H1 (cell line): ENCODE measurements at places on chromosomes 7 and 10. TPM values are rescaled to one million over a fixed set of nuclear protein-coding genes. Genes with fewer than 3 reads are reported as not detected.
A peak's percentile ranks its signal among the peaks of the same experiment; 100 is the strongest.

Gene TMEM236
- total RNA-seq = 0.07 and 0.11 TPM in 2 replicates

Gene PIK3CG
- not detected in 2 replicates for total RNA-seq

Gene GPR26
- total RNA-seq = 0.09 and 0.10 TPM in 2 replicates

Gene LRRD1
- total RNA-seq = not detected in 2 replicates

DNA sequence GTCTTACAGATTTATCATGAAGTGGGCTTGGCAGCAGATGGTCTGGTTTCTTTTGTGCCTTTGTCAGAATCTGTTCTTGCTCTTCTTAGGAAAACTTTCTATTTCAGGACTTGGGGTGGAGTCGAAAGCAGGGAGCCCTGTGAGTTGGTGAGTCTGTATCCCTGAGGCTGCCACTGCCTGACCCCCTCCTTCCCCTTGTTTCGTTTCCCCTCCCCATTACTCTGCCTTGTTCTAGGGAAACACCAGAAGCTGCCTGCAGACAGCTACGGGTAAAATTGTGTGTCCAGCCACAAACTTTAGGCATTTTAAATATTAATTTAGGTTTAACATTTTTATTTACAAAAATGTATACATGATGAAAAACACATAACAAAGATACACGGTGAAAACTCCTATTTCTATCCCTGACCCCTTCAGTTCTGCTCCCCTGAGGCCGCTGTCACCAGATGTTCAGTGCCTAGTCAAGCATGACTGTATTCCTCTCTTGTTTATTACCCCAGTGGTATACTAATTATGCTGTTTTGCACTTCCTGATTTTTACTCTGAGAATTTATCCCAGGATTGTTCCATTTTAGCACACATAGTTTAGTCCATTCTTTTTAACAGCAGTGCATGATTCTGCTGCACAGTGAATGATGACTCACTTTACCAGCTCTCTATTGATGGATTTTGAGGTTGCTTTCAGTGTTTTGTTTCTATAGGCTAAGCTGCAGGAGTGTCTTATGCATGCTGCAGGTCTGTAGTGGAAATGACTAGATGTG is 9.1 kb downstream of the TSPAN14 start:
- peaks cover 53% of the 10 kb centered on the region for H3K4me1 ChIP-seq
- H3K4me3 ChIP-seq = no peak overlapping the region
- no peak overlapping the region for H3K27ac ChIP-seq
- H3K27me3 ChIP-seq = no peaks in the 10 kb centered on the region

- H3K27me3 ChIP-seq = no peaks in the 10 kb centered on the region
- no peak for DNase-seq
- H3K4me1 ChIP-seq = peaks cover 15% of the 10 kb centered on the region
- no peak overlapping the region for H3K4me3 ChIP-seq
- peaks cover 4% of the 10 kb centered on the region; the same call in 1 of the 2 replicates for H3K36me3 ChIP-seq
- H3K27ac ChIP-seq = peak overlapping the region; percentile 30; the same call in 1 of the 2 replicates
Observed at GRCh38 chr7:43658718-43659548, 70.4 kb downstream of the COA1 start.

- no peak overlapping the region for H3K27ac ChIP-seq
- no peak overlapping the region for H3K4me3 ChIP-seq
- DNase-seq = no peak
- H3K27me3 ChIP-seq = no peaks in the 10 kb centered on the region; the same call in 1 of the 2 replicates
Observed at GRCh38 chr7:149846021-149846420, 7.8 kb downstream of the ZNF862 start.

DNA sequence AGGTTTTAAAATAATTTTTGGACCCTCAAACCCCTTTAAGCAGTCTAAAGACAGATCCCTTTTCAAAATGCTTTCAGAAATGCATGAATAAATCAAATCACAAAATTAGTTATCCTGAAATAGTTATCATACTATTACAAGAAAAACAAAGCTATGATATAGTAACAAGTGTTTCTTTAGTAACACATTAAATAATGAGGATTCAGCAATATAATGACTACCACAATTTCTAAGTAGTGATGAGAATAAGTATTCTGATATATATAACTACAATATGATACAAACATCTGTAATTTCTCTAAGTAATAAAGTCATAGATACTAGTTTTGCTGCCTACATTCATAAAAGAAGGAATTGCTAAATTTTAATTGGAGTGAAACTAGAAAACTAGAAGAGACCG is 53.0 kb upstream of the TMEM168 start:
- DNase-seq = no peak
- no peaks in the 10 kb centered on the region for H3K36me3 ChIP-seq

DNA sequence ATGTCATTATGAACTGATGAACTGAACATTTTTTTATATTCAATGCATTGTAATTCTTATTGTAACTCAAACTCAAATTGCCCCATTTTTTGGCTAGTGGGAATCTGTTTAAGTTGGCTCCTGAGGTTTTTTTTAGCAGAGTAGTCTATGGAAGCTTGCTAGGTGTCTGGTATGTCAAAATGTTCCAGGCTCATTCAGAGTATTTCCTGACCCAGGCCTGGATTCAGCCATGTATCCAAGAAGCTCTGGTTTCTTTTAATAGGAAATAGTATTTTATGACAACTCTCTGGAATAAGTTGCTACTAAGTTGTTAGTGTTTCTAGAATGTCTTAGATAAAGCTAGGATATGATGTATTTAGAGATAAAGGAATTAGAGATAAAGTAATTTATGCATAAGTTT is 288.0 kb downstream of the ARL4A start:
- H3K36me3 ChIP-seq = no peaks in the 10 kb centered on the region
- no peaks in the 10 kb centered on the region for H3K27me3 ChIP-seq
- H3K4me3 ChIP-seq = no peak overlapping the region
- H3K4me1 ChIP-seq = no peaks in the 10 kb centered on the region

- no peak overlapping the region for H3K4me3 ChIP-seq
- H3K27ac ChIP-seq = no peak overlapping the region
- no peaks in the 10 kb centered on the region for H3K27me3 ChIP-seq
- H3K4me1 ChIP-seq = peaks cover 30% of the 10 kb centered on the region
Observed at GRCh38 chr10:11150879-11151415, 133.3 kb downstream of the CELF2 start.

DNA sequence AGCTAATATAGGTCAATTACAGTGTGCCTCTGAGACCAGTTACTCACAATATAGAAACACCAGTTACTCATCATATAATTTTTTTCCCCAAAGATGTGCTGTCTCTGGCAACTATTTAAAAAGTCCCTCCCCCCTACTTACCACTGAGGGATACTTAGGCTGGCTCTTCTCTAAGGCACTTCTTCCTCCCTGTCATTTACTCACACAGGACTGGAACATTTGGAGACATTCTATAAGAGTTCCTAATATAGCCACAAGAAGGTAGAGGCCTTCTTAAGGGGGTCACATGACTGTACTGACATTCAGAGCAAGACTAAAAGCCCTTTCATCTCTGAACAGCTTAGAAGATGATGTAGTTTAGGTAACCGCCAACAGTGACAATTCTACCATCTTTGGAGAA is 44.4 kb upstream of the SLIT1 start:
- no peaks in the 10 kb centered on the region for H3K4me1 ChIP-seq
- H3K27ac ChIP-seq = no peak overlapping the region
- peaks cover 15% of the 10 kb centered on the region; the same call in 1 of the 2 replicates for H3K36me3 ChIP-seq
- DNase-seq = no peak
- H3K27me3 ChIP-seq = no peaks in the 10 kb centered on the region

DNA sequence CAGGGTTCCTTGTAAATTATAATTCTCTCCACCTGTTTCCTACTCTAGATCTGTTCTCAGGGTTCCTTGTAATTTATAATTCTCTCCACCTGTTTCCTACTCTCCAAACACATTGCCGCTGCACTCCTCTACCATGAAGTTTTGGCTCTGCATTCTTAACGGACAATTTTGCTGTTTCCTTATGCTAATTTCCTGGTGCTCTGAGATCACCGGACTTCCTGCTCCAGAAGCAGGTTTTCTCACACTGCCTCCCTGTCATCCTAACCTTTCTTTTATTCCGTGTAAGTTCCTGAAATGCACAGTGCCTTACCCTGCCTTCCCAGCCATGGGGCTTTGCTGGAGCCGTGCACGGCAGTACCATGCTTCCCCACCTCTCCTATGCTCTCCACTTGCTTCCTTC is 256.8 kb downstream of the PLXNA4 start:
- no peak overlapping the region for H3K4me3 ChIP-seq
- no peaks in the 10 kb centered on the region for H3K27me3 ChIP-seq
- H3K4me1 ChIP-seq = no peaks in the 10 kb centered on the region
- H3K36me3 ChIP-seq = no peaks in the 10 kb centered on the region
- H3K27ac ChIP-seq = no peak overlapping the region
- no peak for DNase-seq

DNA sequence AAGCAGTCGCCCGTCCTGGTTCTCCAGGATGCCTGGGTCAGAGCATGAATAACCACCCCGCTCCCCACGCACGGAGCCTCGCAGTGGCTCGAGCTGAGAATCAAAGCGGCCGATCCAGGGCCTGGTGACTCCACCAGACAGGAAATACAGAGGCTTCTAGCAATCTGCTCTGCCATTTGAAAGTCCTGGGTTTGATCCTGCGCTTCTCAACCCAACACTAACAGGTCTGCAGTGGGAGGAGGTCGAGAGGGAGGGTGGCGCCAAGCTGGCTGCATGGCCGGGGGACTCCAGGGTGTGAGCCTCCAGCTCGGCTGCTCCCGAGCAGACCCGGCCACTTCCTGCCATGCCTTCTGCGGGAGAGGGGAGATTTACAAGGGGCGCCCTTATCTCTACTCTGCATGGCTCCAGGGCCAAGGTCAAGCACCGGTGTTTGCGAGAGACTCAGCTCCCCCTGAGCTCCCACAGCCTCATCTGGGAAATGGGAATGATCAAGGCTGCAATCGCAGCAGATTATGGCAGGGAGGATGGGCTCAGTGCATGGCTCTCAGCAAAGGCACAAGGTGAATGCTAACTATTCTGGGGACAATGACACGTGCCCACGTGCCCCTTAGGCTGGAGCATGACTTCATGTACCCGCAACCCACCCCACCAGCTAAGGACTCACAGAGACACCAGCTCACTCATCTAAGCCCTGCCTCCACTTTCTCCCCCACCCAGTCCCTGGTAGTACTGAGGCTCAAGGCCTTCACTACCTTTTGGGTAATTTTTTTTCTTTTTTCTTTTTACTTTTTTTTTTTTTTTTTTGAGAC is 73.9 kb upstream of the TNRC18 start:
- peaks cover 4% of the 10 kb centered on the region; the same call in 1 of the 2 replicates for H3K4me1 ChIP-seq
- peaks cover 14% of the 10 kb centered on the region for H3K36me3 ChIP-seq
- no peaks in the 10 kb centered on the region for H3K27me3 ChIP-seq
- H3K27ac ChIP-seq = no peak overlapping the region
- no peak for DNase-seq

DNA sequence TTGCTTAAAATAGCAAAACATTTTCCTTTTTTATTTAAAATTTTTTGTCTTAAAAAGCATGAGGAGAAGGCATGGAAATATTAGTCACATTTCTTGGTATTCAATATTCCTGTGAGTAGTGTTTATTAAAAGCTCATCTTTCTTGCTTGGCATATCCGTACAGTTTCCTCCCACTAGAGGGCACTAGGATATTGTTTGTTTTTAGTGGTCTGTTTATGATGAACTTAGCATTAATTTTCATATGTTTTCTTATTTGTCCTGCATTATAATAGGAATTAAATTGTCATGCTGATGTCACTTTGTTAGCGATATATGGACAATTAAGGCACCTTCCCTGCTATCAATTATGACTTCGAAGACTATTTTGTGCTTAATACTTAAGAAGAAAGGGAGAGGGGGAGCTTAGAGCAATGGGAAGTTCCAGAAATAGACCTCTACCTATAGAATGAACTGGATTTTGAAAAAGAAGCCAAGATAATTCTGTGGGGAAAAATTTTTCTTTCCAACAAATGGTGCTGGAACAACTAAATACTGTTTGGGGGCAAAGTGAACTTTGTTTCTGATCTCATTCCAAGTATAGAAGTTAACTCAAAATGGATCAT is 91.0 kb upstream of the STRIP2 start:
- H3K4me1 ChIP-seq = peaks cover 12% of the 10 kb centered on the region; the same call in 1 of the 2 replicates
- H3K27ac ChIP-seq = no peak overlapping the region
- DNase-seq = no peak
- no peaks in the 10 kb centered on the region for H3K27me3 ChIP-seq

GRCh38 chr10:67549390-67549789 is 146.6 kb downstream of the CTNNA3 start:
- no peaks in the 10 kb centered on the region for H3K27me3 ChIP-seq
- H3K4me1 ChIP-seq = no peaks in the 10 kb centered on the region
- no peak for DNase-seq
- no peak overlapping the region for H3K27ac ChIP-seq
- no peak overlapping the region for H3K4me3 ChIP-seq

DNA sequence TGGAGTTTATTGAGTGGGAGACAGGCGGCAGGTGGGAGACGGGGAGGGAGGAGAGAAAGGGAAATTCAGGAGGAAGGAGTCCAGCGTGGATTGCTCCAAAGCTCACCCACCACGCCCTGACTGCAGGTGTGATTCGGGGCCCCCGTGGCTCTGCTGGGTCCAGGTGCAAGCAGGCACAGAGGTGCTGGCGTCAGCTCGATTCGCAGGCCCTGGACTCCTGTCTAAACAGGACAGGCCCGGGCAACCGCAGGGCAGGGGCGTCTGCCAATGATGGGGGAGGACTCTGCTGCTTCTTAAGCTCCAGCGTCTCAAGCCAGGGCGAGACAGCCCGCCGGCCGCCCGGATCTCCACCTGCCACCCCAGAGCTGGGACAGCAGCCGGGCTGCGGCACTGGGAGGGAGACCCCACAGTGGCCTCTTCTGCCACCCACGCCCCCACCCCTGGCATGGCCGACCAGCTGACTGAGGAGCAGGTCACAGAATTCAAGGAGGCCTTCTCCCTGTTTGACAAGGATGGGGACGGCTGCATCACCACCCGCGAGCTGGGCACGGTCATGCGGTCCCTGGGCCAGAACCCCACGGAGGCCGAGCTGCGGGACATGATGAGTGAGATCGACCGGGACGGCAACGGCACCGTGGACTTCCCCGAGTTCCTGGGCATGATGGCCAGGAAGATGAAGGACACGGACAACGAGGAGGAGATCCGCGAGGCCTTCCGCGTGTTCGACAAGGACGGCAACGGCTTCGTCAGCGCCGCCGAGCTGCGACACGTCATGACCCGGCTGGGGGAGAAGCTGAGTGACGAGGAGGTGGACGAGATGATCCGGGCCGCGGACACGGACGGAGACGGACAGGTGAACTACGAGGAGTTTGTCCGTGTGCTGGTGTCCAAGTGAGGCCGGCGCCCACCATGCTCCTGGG is at the start of gene CALML3:
Gene CALML3, plus strand, starts transcription at position 321 of the 920 bp plus-strand sequence. Its CDS starts 125 bp downstream, at position 446.
- no peak for DNase-seq
- H3K4me1 ChIP-seq = no peaks in the 10 kb centered on the region
- no peak within 1 kb of the TSS for H3K27ac ChIP-seq
- no peaks in the 10 kb centered on the region for H3K27me3 ChIP-seq

GRCh38 chr7:159042103-159042502 is 102.6 kb downstream of the VIPR2 start:
- H3K36me3 ChIP-seq = no peaks in the 10 kb centered on the region
- no peaks in the 10 kb centered on the region for H3K27me3 ChIP-seq

GRCh38 chr7:139683137-139683921 is 94.5 kb downstream of the HIPK2 start:
- peaks cover 13% of the 10 kb centered on the region for H3K4me1 ChIP-seq
- H3K4me3 ChIP-seq = no peak overlapping the region
- H3K27ac ChIP-seq = no peak overlapping the region
- DNase-seq = no peak
- H3K27me3 ChIP-seq = no peaks in the 10 kb centered on the region

- no peaks in the 10 kb centered on the region for H3K27me3 ChIP-seq
- no peak overlapping the region for H3K4me3 ChIP-seq
- no peaks in the 10 kb centered on the region for H3K36me3 ChIP-seq
- no peak overlapping the region for H3K27ac ChIP-seq
Observed at GRCh38 chr7:106178593-106179134, 66.6 kb upstream of the SYPL1 start.
